ENCODE measurements at places on chromosomes 6 and 20.

GRCh38 chr6:150895928-150896632 is 30.6 kb downstream of the MTHFD1L start:
- no peak for DNase-seq

DNA sequence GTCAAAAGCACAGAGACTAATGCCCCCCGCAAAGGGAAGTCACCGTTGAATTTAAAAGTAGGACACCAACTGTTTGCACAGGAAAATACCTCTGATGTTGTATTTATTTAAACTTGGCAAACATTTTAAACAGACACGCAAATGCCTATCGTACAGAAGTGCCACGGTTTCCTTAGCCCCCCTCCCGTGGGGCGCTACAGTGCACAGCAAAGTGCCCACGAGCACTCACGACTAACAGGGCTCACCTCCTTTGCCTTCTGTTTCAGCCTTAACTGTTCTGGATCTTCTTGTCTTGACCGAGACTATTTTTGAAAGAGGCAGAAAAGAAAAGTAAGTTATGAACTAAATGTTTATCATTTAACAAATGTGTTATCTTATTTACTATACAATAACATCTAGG is 67.8 kb downstream of the TAF4 start:
- no peak for DNase-seq

GRCh38 chr6:142946924-142947713 is 2.1 kb upstream of the HIVEP2 start:
- peak; percentile 69 for DNase-seq

- DNase-seq = no peak
Observed at GRCh38 chr20:62822788-62823651, 6.2 kb downstream of the COL9A3 start.

DNA sequence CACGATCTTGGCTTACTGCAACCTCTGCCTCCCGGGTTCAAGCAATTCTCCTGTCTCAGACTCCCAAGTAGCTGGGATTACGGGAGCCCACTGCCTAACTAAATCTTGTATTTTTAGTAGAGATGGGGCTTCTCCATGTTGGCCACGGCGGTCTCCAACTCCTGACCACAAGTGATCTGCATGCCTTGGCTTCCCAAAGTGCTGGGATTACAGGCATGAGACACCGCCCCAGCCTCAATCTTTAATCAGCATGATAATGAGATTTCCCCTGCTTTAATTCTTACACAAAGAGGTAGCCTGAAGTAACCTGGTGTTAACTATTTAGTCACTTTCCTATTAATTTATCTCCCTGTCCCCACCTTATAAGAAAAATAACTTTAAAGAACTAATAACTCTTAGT is 31.3 kb upstream of the TRDN start:
- no peak for DNase-seq

GRCh38 chr6:168623736-168624135 is 182.8 kb downstream of the SMOC2 start:
- DNase-seq = no peak

- no peak for DNase-seq
Observed at GRCh38 chr6:151021896-151022295, 156.4 kb downstream of the MTHFD1L start.

- DNase-seq = no peak
Observed at GRCh38 chr6:68771426-68771825, 136.3 kb downstream of the ADGRB3 start.

DNA sequence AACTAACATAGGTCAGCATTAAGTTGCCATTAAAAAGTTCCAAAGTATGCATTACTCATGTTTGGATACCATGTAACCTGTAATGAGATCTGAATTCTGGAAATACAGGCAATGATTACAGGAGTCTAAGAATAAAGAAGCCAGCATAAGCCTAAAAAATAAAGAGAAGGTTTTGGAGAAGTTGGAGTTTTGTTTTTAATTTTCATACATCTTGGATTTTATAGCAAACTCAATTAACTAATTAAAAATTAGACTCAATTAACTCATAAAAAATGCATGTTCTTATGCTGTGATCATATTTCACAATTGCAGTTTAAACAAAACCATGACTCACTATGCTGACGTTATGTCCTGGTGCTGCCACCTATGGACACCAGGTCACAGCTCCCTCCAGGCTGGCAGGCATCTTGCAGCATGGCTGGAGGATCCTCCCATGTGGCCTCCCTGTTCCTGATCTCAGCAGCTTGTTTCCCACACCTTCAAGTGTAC is 648.8 kb upstream of the AGPAT4 start:
- DNase-seq = no peak

GRCh38 chr6:138162955-138163575 is 1.3 kb downstream of the ARFGEF3 start:
- DNase-seq = no peak

- DNase-seq = no peak
Observed at GRCh38 chr20:199996-200395, 10.5 kb upstream of the DEFB128 start.

DNA sequence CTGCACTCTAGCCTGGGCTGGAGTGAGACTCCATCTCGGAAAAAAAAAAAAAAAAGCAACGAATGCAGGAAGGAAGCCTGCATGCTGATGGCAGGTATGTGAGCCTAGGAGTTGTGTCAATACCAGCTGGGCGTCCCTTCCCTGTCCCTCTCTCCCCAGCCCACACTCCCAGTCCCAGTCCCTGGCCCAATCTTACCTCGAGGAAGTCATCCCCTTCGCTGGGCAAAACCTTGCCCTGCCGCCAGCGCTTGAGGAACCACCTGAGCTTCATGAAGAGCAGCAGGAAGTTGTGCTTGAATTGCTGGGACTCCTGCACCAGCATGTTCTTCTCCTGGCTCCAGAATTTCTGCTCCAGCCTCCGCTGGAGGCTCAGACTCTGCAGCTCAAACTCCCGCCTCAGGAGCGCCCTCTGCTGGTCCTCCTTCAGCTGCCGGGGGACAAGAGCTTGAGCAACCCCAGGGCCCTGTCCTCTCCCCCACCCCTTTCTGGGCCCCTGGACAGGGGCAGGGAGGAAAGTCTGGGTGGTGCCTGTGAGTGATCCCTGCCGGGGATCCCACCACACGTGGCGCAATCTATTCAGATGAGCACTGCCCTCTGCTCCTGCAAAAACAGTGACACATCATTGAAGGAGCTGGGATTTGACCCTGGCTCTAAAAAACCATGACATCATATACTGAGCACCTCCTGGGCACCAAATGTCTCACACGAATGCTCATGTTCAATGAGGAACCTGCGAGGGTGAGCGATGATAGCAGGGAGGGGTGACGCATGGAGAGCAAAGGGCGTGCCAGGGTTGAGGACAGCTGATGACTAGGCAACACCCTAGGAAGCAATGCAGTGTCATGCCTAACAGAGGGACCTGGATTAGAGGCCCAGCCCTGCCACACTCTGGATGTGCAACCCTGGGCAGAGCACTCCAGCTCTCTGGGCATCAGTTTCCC is 35.0 kb upstream of the DSN1 start:
- DNase-seq = peak; percentile 37

DNA sequence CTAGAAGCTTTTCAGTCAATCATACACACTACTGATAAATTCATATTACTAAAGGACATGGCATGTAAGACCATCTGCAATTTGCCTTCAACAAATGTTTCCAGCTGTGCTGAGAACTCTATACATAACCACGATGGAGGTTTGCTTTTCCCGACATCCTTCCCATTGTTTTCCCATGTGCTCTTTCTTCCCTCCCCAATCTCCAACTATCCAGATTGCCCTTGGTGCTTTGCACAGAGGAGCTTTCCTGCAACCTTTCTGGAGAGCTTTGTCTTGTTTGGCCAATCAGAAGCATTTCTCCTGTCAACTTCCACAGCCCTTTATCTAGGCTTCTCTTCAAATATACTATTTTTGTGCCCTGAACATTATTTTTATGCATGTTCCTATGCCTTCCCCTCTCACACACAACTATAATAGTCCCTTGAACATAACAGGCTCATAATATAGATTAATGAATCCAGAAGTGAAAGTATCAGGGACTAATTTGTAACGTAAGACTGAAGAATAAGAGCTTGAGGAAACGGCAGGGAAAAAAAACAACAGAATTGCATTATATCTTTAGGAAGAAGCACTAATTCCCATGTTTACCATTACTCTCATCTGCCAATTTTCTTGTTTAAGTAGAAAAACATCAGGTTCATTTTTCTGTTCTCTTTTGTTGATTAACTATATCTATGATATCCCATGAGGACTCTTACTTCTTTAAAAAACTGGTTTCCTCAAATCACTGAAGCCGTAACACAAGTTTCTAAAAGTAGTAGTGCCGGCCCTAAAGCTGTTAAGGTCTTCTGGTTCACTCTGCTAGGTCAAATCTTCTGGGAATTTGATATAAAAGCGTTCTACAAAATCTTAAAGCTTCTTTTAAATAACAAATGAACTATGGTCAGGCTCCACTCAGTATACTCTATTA is 20.1 kb downstream of the SMLR1 start:
- DNase-seq = no peak

DNA sequence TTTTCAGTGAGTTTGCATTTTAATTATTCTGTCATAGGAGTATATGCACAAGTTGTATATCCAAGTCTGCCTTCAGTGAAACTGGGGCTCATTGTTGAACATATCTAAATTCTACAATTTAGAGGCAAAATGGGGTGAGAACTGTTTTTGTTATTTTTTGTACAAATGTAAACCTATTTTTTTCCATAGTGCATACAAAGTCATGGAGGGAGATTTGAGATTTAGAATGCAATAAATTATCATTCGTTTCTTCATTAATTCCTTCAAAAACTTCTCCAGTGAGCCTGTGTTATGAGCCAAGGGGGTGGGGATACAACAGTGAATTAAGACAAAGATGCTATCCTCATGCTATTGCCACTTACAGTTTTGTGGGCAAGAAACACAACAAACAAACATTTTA is 29.8 kb upstream of the RHAG start:
- no peak for DNase-seq

GRCh38 chr20:23386304-23387117 is 24.5 kb downstream of the GZF1 start:
- no peak for DNase-seq

DNA sequence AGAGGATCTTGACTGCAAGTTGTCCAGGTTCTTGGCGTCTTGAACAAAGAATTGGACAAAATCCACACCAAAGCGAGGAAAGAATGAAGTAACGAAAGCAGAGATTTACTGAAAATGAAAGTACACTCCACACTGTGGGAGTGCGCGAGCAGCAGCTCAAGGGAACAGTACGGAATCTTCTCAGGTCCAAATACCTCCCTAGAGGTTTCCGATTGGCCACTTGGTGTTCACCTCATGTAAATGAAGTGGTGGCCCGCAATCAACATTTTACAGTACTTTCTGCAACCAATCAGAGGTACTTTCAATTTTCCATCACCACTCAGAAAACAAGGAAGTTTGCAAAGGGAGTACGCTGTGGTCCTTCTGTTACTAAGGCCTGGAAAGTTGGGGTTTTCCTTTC is 122.4 kb downstream of the PTPRK start:
- DNase-seq = no peak

- no peak for DNase-seq
Observed at GRCh38 chr20:33339515-33340058, 56.6 kb downstream of the BPIFB1 start.

DNA sequence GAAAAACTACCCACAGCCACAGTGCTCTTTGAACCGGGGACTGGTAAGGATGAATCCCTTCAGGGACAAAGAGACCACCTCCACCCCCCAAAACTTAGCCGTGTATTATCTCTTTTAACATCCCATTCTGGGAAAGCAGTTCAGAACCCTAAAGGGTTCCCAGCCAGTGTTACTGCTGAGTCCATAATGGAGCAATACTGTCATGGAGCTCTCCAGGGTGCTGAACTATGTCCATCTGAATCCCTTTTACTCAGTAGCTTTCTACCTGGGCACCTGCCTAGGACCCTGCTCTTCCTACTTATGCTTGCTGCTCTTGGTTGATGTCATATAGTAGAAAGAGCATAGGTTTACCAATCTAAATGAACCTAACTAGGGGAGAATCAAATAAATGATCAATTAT is 22.3 kb upstream of the SAYSD1 start:
- DNase-seq = no peak

DNA sequence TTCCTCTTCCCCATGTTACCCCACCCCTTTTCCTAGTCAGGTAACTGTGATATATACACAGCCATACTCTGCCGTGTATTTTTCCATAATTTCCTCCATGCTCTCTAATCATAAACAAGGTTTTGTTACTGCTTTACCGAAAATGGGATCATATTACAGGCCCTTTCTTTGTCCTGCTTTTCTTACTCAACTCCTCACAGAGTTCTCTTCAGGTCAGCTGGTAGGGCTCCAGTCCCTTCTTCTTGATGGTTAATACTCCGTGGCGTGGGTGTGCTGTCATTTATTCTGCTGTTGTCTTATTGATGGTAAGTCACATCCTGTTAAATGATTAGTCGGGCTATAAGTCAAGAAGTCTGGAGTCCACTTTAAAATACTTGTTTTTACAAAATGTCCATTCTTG is 24.9 kb upstream of the PI16 start:
- no peak for DNase-seq

DNA sequence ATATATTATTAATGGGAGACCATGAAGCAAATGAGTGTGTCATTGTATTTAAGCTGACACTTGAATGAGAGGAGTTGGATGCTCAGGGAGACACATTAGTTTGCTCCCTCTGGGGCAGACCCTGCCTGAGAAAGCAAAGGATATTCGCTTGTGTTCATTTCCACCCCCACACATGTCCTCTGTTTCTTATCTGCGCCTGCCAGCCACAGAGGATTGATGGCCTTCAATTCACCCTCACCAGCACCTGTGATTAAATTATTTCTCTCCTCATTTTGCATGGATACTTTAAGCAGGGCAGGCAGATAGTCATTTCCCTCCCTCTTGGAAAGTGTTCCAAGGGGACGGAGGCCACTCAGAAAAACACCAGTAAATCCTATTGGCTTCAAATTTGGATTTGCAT is 185.2 kb upstream of the GMDS start:
- no peak for DNase-seq

DNA sequence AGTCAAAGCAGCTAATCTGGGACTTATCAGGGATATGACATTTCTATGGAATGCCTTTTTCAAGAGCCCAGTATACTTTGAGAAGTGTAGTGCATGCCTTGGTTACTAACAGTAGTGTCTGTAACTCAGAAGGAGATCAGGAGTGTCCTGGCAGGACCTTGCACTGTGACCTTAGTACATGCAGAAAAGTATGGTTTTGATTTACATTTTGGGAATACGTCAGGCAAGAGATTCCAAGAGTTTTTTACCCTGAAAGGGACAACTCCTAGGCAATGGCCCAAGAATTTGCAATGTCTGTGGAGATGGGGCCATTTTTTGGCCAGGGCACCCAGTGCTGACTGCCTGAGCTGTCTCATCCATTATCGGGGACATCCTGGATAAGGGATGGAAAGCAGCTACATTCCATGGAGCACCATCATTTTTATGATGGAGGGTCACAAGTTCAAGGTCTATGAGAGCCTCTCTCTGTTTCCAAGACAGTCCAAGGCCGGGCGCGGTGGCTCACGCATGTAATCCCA is 80.2 kb downstream of the FAM50B start:
- DNase-seq = no peak

GRCh38 chr20:2387580-2387979 is 6.9 kb downstream of the TGM6 start:
- no peak for DNase-seq

Data from stimulated activated CD4-positive, alpha-beta T cell treated with anti-CD3 and anti-CD28 coated beads, Interleukin-15, amount 100 ng/mL, for 1 hour (primary cell).